ENCODE measurements at places on chromosomes 2 and 18.

- DNase-seq = no peak
Measured at GRCh38 chr2:66252109-66252508, 182.8 kb upstream of the MEIS1 start.

GRCh38 chr18:79940126-79940813 is 11.2 kb downstream of the SLC66A2 start:
- no peak for DNase-seq

- DNase-seq = no peak
Measured at GRCh38 chr2:46130511-46130910, 166.7 kb upstream of the EPAS1 start.

GRCh38 chr2:125240870-125241269 is 1215.8 kb downstream of the CNTNAP5 start:
- no peak for DNase-seq

DNA sequence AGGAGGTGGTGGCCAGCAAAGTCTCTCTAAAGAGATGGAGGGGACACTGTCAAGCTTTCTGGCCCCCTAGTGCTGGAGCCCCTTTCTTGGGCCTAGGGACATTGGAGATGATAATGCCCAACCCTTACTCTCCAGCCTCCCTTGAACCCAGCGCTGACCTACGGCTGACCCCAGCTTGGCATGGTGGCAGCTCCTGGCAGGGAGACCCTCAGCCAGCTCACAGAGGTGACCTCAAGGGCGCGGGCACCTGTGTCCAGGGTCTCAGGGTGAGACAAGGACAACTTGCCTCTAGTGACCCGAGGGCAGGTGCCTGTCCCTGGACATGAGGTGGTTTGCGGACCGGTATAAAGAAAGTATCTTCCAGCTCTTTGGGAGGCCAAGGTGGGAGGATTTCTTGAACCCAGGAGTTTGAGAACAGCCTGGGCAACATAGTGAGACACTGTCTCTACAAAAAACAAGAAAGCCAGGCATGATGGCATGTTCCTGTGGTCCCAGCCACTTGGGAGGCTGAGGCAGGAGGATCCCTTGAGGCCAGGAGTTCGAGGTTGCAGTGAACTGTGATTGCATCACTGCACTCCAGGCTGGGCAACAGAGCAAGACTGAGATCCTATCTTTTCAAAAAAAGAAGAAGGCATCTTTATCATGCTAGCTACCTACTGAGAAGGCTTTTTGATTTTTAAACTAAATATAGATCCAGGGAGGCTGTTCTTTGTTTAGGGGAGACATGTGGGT is 3.3 kb upstream of the PER2 start:
- DNase-seq = no peak

GRCh38 chr18:45650321-45650720 is 35.0 kb downstream of the SLC14A2 start:
- no peak for DNase-seq

DNA sequence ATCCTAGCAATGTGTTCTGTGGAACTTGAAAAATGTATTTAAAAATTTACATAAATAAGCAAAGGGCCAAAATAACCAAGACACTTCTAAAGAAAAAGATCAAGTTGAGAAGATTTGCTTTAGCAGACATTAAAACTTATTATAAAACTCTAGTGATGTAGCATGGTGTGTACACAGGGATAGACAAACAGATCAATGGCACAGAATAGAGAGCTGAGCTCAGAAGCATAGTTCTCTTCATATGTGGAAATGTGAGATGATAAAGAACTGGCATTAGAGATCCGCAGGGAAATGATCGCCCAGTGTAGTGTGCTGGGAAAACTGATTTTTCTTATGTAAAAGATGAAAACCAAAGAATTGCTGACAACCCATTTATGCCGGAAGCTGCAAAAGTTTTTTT is 39.4 kb downstream of the SERPINB8 start:
- DNase-seq = no peak

DNA sequence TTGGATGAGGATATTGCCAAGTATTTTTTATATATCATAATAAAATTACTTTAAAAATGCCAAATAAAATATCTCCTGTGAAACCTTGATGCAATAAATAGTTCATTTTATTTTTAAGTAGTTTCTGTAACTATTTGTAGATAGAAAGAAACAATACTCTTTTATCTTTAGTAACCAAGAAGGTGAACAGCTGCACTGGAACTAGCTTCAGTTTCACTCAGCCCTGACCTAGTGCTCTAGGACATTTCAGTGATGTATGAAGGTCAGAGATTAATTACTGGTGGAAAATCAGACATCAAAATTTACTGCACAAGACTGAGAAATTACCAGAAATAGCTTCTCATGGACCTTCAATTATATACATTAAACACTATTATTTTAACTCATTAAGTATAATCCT is 1305.0 kb downstream of the CNTNAP5 start:
- no peak for DNase-seq

DNA sequence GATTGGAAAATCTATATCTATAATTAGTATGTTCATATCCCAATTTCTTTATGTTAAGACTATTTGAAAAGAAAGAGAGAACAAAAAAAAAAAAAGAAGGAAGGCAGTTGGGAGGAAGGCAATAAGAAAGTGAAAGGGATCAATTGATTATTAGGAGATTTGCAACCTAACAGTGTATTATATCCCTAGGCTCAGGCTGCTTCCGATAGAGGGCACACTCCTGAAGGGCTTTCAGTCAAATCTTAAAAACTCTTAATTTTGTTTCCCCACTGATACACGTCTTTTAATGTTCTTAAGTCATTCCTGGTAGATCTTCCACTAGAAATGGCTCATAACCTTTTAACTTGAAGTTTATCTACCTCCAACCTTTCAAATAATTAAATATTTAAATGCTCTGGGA is 763.9 kb downstream of the BCL11A start:
- DNase-seq = no peak

- DNase-seq = no peak
Measured at GRCh38 chr2:51638811-51639210, 606.9 kb upstream of the NRXN1 start.

- no peak for DNase-seq
Measured at GRCh38 chr2:201148434-201148990, 32.5 kb downstream of the CFLAR start.

GRCh38 chr2:119264781-119265692 is 41.4 kb downstream of the STEAP3 start:
- DNase-seq = no peak

DNA sequence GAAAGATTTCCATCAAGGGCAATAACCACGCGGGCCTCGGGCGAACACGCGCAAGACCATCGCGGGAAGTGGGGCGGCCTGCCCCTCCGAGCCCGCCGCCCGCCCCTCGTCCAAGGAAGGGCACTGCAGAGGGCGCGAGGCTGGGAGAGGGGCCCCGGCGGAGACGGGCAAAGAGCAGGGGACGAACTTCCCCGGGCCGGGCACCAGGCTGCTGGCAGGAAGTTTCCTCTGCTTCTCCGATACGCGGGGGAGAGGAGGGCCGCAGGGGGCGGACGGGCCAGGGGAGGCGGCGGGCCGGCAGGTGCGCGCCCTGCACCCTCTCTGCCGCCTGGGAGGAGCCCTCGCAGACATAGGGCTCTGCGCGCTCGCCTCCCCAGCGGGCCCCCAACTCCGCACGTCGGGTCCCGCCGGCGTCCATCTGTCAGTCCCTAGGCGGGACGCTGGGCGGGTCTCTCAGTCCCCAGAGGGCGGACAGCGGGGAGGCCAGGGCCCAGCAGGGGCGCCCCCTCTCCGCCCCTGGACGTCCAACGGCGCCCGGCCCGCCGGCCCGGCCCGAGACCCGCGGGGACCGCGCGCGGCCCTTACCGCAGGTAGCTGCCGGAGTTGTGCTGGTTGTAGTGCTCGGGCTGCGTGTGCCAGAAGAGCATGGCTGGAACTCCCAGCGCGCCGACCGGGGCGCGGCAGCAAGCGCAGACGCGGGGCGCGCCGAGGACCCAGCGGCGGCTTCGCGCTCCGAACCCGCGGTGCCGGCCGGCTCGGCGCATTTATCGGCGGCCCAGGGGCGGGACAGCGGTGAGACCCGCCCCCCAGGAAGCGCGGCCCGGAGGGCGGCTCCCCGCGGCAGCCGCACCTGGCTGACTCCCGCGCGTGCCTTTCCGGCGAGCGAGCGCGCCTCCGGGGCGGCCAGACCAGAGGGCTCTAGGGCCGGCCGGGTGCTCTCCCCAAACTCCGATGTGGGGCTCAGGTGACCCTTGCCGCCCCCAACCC is at the start of gene TFCP2L1:
Gene TFCP2L1, minus strand, starts transcription at position 740 of the 987 bp plus-strand sequence. Its CDS starts 93 bp downstream, at position 647.
- no peak for DNase-seq

DNA sequence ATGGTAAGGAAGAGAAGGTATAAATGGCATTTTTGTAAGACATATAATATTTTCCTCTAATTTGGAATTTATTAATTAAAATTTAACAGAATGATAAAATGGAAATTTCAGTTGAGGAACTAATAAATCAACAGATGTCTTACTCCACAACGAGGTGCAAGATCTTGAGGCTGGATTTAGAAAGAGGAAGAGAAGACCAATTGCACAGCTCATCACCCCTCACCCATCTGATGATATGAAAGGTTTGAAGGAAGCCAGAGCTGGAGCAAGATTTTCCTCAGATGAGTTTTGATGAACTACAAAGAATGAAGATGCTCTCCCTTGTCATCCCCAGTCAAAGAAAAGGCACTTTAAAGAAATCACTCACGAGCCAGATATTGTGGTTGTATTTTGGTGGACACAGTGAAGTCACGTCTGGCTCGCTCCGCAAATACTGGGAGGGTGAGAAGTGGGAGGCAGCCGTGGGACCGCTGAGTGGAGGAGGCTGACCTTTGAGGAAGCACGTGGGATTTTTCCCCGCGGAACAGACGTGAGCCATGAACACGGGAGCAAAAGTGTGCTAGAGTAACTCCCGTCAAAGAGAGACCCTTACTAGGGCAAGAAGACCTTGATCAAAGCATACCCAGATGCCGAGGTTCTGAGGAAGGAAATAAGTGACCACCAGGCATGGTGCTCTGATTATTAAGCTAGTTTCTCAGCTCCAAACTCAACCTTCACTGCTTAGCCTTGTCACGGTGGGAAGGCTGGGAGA is 511.4 kb downstream of the RNF144A start:
- DNase-seq = no peak

- no peak for DNase-seq
Measured at GRCh38 chr2:101400506-101401325, 13.4 kb upstream of the CREG2 start.

GRCh38 chr2:139175510-139175909 is 395.3 kb upstream of the NXPH2 start:
- no peak for DNase-seq

- DNase-seq = no peak
Measured at GRCh38 chr2:101985101-101985792, 6.5 kb upstream of the IL1R2 start.

DNA sequence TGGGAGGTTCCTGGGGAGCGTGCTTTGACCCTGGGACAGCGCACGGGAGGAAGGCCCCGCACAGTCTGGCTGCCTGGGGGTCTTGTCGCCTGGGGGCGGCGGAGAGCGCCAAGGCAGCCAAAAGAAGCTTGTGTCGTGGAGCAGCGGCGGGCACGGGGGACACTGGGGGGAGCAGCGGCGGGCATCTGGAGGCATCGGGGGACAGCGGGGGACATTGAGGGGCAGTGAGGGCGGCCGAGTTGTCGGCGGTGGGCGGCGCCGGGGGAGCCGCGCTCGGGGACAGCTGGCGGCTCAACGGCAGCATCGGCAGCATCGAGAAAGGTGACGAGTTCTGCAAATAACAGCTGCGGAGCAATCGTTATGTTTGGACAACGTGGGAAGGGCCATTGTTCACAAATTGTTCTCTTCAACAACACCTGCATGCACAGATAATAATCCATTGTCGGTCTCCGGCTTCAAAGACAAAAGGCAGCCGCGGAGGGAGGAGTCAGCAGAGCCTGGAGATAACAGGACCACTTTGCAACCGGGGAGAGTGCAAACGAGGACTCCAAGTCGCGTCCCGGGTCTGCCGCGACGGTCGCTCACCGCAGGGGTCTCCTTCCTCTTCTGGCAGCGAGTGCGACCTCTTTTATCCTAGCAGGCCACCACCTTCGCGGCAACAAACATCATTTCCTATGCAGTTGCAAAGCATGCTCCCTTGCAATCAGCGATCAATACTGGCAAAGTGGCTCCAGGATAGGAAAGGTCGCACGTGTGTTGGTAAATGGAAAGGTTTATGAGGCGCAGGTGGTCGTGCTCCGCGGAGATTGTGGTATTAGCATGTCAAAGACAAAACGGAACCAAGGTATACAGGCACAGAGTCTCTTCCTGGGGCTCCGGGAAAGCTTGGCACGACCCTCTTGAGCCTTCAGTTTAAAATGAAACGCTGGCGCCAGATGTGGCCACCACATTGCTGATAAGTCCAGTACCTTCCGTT is 132.3 kb upstream of the DLX2 start:
- no peak for DNase-seq

- DNase-seq = no peak
Measured at GRCh38 chr2:60882971-60883753, 1.8 kb downstream of the REL start.

DNA sequence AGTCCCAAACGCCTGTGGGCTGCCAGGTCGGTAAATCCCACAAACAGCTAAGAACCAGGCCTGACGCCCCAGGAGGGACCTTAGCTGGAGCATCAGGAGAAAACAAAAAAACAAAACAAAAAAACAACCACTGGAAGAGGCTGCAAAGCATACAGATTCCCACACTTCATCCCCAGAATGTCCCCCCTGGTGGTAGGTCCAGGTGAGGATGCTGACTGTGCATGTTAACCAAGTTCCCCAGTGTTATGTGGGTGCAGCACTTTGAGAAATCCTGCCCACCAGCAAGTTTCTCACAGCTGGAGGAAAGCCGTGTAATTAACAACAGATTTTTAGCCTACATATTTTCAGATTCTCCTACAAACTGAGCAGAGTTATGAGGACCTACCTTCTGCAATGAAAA is 15.1 kb downstream of the ST3GAL5 start:
- no peak for DNase-seq

GRCh38 chr2:146979746-146980145 is 865.1 kb upstream of the ACVR2A start:
- no peak for DNase-seq

GRCh38 chr2:64243081-64244036 is 99.1 kb upstream of the PELI1 start:
- DNase-seq = no peak

DNA sequence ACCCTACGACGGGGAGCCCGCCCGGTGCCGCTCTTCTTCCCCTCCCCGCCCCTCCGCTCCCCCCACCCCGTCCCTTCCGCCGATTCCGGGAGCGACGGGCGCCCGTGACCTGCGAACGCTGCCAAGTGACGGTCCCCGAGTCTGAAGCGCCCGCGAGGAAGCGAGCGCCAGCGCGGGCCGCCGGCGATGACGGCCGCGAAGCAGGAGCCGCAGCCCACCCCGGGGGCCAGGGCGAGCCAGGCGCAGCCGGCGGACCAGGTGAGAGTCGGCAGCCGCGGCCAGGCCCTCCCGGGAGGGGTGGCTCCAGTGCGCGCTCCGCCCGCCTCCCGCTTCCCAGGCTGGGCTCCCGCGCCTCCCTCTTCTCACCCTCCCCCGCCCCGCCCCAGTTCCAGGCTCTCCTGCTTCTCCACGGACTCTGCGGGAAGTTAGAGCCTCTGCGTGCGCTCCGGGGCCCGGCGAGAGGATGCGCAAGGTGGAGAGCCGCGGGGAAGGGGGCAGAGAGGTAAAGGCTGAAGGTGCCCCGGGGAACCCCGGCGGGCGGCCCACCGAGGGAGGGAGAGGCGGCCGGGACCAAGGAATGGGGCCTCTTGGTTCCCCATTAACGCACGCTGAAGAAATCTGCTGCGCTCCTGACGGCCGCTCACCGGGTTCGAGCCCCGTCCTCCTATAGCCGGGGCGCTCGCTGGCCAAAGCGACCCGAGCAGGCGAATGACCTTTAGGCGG is 719.5 kb downstream of the DPP10 start:
- no peak for DNase-seq

Measured in stimulated activated CD8-positive, alpha-beta memory T cell treated with anti-CD3 and anti-CD28 coated beads, Interleukin-2, amount 100 ng/mL, for 1 hour (primary cell).